ENCODE measurements at places on chromosomes 1 and 21.

DNA sequence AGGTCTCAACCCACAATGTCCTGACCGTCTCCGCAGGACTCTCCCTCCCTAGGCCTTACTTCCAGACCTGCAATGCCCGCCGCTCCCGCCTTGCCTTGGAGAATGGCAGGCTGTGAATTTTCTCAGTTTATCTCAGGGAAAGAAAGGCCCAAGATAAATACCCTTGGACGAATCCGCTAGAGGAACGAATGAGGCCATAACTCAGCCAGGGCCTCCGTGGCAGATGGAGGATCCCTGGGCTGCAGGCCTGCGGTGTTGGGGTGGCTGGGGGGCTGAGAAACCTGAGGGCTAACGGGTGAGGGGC lies 29.9 kb upstream of the DISP3 start:
- no peak for DNase-seq

- no peak for DNase-seq
Observed at GRCh38 chr1:6083801-6084446, 38.2 kb downstream of the KCNAB2 start.

GRCh38 chr1:66275601-66276023 lies 258.3 kb upstream of the SGIP1 start:
- DNase-seq: no peak

DNA sequence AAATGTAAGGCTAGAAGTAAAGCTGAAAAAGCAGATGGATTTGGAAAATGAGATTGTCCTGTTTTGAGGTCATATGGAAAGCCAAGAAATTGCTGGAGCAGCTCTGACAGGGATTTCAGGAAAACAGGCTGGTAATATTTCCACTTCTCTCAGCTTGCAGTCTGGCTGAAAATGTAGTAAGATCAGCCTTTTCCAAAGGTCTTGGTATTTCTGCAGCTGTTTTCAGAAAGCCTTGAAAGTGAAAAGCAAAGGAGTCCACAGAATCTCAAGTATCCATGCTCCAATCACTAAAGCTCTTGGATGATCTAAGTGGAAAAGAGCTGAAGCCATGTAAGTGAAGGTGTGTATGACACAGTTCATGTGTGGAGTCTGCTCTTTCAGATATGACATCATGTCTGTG lies 41.6 kb upstream of the APOBEC4 start:
- no peak for DNase-seq

DNA sequence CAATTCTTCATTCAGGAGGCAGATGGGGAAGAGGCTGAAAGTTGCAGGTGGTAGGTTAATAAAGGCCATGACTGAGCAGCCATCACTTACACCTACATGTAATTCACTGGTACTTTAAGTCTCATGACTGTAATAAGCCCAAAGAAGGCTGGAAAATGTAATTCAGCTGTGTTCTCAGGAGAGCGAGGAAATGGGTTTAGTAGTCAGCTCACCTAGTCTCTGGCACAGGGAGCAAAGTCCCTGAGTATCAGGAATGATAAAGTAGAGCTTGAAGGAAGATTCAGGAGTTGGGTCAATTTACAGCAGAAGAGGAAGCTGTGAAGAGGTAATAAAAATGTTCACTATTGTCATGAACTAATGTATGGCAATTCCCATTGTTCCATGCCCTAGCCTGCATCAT lies 393.4 kb upstream of the KAZN start:
- DNase-seq: no peak

DNA sequence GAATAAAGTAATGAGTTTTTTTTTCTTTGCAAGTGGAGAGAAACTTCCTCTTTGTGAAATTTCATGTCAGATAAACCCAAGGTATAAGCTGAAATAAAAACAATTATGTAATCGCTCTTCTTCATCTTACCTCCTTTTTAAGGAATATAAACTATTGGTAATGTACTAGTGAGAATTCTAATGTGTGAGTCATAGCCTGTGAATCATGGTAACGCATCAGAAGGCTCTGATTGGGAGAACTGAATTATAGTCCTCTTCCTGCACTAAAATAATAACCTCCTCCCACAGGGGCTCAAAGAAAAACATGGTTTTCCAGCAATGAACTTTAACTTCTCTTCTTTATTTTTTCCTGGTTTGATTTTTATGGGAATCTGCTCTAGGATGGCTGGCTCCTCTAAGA lies 57.1 kb upstream of the COX20 start:
- DNase-seq: peak; percentile 75

DNA sequence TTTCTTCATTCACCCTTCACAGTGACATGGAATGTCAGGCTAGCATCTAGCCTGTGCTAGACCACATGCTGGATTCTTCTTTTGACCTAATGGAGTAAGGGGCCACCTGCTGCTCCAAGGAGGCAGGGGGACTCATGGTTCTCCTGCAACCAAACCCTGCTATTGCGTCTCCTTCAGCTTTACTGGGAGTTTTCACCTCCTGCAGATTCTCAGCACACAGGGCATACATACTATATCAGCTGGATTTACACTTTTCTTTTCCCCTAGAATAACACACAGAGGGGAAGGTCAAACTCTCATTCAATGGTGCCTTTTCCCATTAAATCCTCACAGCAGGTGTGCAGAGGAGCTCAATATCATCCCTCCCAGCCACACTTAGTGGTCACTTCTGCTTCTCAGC lies 16.6 kb upstream of the AK5 start:
- DNase-seq: no peak

DNA sequence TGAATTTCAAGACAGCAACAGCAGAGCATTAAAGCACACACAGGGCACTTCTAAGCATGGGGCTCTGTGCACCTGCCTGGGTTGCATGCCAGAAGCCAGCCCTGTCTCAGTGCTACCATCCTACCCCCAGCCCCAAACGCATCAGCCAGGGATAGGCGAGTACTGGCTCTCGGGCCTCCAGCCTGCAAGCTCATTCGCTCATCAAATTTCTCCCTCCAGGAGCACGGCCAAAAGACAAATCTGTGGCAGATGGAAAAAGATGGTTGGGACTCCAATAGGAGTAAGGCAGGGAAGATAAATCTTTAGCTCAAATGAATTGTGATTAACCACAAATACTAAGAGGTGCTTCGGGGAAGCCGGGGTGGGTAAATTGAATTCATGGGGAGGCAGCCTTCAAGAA lies 189.6 kb downstream of the KAZN start:
- no peak for DNase-seq

- no peak for DNase-seq
Observed at GRCh38 chr1:154406572-154406879, 1.4 kb downstream of the IL6R start.
